ENCODE measurements at places on chromosomes 2 and 18.

- no peak for DNase-seq
Measured at GRCh38 chr2:3326871-3327270, 50.7 kb downstream of the EIPR1 start.

- DNase-seq = no peak
Measured at GRCh38 chr18:31436825-31437224, 10.7 kb upstream of the DSG3 start.

DNA sequence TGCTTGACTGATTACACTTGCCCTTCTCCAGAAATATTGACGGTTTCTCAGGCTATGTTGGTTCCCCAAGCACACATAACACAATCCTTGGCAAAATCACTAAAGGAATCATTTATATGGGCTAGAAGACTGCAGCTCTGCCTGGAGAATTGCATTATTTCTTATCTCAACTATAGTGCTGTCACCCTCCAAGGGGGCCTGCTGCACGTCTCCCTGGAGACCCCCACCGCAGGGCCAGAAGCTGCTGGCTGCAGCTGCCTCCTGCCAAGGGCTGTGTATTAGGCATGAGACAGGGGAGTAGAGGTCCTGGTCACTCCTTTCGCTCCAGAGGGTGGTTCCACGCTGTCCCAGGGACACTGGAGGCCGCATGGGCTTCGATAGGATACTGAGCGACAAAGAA is 76.6 kb downstream of the LRRC30 start:
- DNase-seq = no peak

- no peak for DNase-seq
Measured at GRCh38 chr2:88002359-88002707, 14.0 kb downstream of the RNU2-63P start.

- no peak for DNase-seq
Measured at GRCh38 chr2:78417355-78417754, 608.1 kb upstream of the REG3G start.

- no peak for DNase-seq
Measured at GRCh38 chr2:40497251-40497859, 45.5 kb upstream of the SLC8A1 start.

All from AG09309 (cell line).